CD8-positive, alpha-beta memory T cell (primary cell): ENCODE measurements at places on chromosomes 4 and X. TPM values are rescaled to one million over a fixed set of nuclear protein-coding genes. Genes with fewer than 3 reads are reported as not detected.

Gene TMEM33
- 86.8 TPM for total RNA-seq

Gene SFRP2
- not detected for total RNA-seq

GRCh38 chr4:118154649-118155048 lies 120.4 kb downstream of the NDST3 start:
- H3K27me3 ChIP-seq = no peaks in the 10 kb centered on the region
- no peaks in the 10 kb centered on the region for H3K4me1 ChIP-seq
- no peaks in the 10 kb centered on the region for H3K36me3 ChIP-seq
- no peak overlapping the region for H3K27ac ChIP-seq
- no peak overlapping the region for H3K4me3 ChIP-seq

DNA sequence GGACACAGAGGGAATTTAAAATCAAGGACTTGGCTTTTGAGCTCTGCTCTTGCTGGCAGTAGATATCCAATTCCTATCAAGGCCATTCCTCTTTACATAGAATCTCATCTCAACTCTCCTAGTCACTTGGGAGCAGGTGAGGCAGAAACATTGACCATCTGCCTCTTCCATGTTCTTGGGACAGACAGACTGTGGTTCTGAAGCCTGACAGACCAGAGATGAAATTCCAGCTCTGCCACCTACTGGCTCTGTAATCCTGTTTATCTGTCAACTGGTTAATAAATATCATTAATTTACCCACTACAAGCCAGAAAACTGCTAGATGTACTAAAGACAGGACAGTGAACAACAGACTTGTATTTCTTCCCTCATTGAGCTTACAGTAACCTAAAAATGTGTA lies 300.8 kb downstream of the ADGRL3 start:
- no peak overlapping the region for H3K27ac ChIP-seq
- DNase-seq = no peak
- no peaks in the 10 kb centered on the region for H3K4me1 ChIP-seq
- no peaks in the 10 kb centered on the region for H3K36me3 ChIP-seq

- H3K27ac ChIP-seq = no peak overlapping the region
- H3K4me1 ChIP-seq = peaks cover 17% of the 10 kb centered on the region
- H3K27me3 ChIP-seq = no peaks in the 10 kb centered on the region
These were observed 162.4 kb upstream of the GPRIN3 start for GRCh38 chr4:89469930-89470375.

- no peak for DNase-seq
- no peak overlapping the region for H3K27ac ChIP-seq
- no peak overlapping the region for H3K4me3 ChIP-seq
- H3K36me3 ChIP-seq = no peaks in the 10 kb centered on the region
- no peaks in the 10 kb centered on the region for H3K27me3 ChIP-seq
These were observed 57.7 kb downstream of the IL13RA2 start for GRCh38 chrX:114959729-114960128.

DNA sequence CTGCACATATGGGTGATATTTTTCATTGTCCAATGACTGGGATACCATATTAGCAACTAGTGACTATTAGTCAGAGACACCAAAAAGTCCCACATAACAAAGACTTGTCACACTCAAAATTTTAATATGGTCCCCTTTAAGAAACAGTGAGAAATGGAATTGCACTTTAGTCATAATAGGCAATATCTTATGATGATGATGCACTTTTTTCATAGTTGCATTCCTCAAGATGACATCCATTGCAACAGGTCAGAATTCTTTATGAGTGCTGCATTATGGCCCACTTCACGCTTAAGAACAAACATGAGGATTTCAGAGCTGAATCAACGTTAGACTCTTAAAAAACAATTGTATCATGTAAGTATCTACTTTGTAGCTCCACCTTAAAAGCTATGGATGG lies 608.4 kb upstream of the HTR2C start:
- no peak overlapping the region for H3K4me3 ChIP-seq
- no peaks in the 10 kb centered on the region for H3K4me1 ChIP-seq
- H3K36me3 ChIP-seq = no peaks in the 10 kb centered on the region
- no peak overlapping the region for H3K27ac ChIP-seq
- no peak for DNase-seq

DNA sequence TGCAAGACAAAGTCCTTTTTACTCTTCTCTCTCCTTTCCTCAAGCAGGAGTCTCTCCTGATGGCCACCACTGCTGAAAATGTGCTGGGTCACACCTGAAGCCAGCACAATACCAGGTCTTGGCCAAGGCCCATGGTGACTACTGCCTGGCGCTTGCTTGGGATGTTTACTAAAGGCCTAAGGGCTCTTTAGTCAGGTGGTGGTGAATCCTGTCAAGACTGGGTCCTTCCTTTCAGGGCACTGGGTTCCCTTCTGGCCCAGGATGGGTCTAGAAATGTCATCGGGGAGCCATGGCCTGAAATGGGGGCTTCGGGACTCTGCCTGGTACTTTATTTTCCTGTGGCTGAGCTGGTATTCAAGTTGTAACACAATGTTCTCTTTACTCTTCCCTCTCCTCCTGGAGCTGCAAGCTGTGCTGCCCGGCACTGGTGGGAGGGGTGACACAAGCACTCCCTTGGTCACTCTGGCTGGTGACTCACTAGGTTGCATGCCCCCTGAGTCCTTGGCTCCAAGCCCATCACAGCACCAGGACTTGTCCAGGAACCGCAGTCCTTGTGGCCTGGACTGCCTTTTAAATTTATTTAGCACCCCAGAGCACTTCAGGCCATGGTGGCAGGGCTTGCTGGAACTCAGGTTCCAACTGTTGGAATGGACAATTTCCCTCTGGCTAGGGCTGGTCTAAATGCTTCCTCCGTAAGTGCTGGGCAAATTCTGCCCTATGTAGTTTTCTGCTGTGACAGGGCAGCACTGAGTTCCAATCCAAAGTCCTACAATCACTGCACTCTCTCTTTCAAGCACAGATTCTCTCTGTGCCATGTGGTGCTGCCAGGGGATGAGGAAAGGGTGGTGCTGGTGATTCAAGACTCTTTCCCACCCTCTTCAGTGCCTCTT lies 11.3 kb downstream of the ARL13A start:
- H3K27me3 ChIP-seq = no peaks in the 10 kb centered on the region
- no peak for DNase-seq
- H3K27ac ChIP-seq = no peak overlapping the region
- H3K4me3 ChIP-seq = no peak overlapping the region
- no peaks in the 10 kb centered on the region for H3K4me1 ChIP-seq
- H3K36me3 ChIP-seq = no peaks in the 10 kb centered on the region
